Stimulated activated CD4-positive, alpha-beta T cell treated with anti-CD3 and anti-CD28 coated beads, Interleukin-15, amount 100 ng/mL, for 48 hours (primary cell): ENCODE measurements at places on chromosomes 5 and 9.

- no peak for DNase-seq
Observed at GRCh38 chr5:112560371-112560770, 141.3 kb upstream of the EPB41L4A start.

- DNase-seq: no peak
Observed at GRCh38 chr9:25990376-25990775, 312.1 kb upstream of the TUSC1 start.

- no peak for DNase-seq
Observed at GRCh38 chr9:83355729-83356151, 182.5 kb downstream of the FRMD3 start.

DNA sequence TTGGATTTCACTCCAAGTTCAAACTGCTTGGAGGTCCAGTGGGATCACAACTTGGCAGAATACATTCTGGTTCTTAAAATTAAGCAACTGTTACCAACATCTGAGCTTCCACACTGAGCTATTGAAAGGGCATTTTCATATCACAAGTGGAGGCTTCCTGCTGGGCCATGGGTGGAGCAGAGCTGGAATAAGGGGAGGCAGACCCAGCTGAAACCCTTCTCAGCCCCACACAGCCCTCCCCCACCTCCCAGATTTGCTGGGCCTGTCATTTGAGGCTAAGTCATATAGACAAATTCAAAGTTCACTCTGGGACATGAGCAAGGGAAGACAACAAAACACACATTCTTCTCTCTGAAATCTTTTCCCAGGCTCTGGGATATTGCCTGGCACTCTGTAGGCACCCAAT, 79.9 kb downstream of the ACTL7B start:
- DNase-seq: no peak

DNA sequence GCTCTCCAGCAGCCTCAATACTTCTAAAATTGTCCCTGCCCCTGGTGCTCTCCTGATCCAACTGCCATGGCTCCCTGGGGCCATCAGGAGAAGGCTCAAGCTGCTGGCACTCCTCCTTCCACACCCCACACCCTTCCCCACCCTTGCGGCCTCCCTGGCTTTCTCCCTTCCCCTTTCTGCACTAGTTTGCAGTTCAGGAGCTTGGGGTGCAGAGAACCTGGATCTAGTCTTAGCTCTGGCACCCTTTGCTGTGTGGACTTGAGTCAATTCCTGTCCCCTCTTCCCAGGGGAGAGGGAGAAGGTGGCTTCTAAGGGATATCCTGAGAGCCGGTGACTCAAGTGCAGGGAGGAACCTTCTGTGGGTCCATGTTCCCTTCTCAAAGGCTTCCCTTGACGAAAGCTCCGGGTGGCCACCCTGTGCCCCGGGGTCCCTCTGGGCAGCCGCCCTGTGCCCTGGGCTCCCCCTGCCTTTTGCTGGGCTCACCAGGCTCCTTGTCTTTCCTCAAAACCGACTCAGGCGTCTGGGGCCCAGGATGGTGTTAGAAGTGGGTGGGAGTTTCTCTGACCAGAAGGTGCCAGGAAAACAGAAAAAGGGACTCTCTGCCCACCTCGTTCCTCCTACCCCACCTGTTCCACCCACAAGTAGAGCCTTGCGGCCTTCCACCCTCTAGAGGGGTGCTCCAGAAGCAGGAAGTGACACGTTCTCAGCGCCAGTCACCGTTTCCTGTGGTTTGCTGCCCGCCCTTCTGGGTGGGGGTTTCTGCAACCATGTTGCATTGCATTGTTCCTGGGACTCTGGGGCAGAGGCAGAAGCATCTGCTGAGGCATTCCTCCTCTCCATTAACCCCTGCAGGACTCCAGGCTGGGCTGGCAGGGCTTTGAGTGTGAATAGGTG, 15.0 kb downstream of the GLIPR2 start:
- peak; percentile 76 for DNase-seq

DNA sequence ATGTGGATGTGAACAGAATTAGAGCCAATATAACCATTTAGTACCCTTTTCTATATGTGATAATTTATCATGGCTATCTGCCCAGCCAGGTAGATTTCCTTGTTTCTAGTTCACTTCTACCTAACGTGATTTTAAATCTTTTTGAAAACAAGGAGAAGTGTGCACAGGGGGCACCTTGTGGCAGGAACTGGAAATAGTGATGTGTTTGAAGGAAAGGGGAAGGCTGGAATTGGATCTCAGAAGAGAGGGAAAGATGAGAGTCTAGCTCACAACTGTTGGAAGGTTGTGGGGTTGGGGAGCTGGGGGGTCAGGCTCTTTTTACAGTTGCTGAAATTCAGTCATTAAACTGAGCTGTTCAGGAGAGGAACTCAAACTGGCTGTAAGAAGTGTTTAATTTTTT, 219.5 kb downstream of the KCTD16 start:
- no peak for DNase-seq

GRCh38 chr5:6732634-6733410, 19.6 kb downstream of the TENT4A start:
- no peak for DNase-seq

GRCh38 chr9:70260007-70260443, 1.2 kb downstream of the SMC5 start:
- no peak for DNase-seq

- DNase-seq: no peak
Observed at GRCh38 chr9:85898332-85898731, 42.6 kb upstream of the NAA35 start.

DNA sequence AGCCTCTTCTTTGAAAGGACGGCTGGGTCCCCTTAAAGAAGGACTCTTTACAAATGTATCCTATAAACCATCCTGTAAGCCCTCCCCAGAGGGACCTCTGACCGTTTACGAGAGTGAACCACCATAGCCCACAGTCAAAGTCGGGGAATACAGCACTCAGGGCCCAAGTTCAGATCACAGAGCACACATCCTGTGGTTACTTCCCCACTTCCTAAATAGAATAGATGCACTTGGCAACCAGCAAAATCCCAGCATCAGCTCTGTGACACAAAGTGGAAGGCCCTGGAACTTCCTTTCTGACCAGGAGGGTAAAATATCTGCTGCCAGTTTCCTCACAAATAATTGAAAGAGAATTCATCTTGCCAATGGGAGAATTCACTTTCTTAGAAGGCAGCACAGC, 6.9 kb upstream of the IGFBPL1 start:
- DNase-seq: no peak

GRCh38 chr5:73820326-73820725, 194.3 kb downstream of the ARHGEF28 start:
- no peak for DNase-seq

GRCh38 chr5:172420235-172420939, 33.9 kb downstream of the SH3PXD2B start:
- DNase-seq: no peak

- DNase-seq: no peak
Observed at GRCh38 chr5:6568383-6568782, 64.5 kb downstream of the NSUN2 start.

DNA sequence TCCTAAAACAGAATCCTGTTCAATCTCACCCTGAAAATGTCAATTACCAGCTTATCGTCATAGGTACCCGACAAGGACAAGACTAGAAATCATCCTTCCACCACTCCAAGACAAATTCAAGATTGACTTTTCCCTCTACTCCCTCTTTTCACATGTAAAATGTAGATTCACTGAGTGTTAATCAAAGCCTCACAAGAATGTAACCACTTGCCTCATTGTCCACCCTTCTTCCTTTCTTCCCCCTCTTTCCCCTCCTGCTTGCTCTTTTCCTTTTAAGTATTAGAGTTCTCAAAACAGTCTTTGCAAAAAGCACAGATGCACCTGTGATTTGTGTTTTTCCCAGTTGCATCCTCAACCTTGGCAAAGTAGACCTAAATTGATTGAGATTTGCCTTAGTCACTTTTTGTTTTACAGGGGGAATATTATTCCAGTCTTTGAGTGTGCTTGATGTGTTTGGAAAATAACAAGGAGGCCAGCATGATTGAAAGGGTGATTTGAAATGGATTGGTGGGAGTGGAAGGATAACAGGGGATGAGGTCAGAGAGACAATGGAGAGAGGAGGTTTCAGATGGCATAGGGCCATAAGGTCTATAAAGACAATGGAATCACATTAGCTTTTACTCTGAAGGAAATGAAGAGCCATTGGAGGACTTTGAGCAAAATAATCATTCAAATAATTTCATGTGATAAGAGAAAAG, 231.3 kb upstream of the TYRP1 start:
- DNase-seq: no peak

DNA sequence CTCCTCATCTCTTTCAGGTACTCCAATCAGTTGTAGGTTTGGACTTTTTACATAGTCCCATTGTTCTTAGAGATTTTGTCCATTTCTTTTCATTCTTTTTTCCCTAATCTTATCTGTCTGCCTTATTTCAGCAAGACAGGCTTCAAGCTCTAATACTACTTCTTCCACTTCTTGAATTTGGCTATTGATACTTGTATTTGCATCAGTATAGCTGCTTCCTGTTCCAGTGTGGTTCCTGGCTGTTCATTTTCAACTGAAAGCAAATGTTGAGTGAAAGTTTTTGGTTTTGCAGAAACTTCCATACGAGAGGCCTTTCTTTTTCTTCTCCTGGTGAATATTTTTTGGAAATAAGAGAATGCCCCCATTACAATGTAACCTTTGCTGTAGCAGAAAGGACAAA, 12.0 kb upstream of the IFNA1 start:
- no peak for DNase-seq

DNA sequence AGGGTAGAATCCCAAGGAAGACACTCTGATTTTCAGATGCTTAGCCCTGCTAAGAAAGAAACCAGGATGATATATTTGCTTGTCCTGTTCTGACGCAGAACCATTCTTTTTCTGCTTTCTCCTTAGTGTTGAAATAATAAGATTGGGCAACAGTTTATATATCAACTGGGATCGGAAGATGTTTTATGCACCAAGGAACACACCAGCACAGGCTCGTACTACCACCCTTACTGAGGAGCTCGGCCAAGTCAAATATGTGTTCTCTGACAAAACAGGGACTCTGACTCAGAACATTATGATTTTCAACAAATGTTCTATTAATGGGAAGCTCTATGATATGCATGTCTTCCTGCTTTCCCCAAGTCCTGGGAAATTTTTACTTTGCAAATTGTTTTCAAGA, 19.0 kb upstream of the RUSC2 start:
- DNase-seq: no peak

DNA sequence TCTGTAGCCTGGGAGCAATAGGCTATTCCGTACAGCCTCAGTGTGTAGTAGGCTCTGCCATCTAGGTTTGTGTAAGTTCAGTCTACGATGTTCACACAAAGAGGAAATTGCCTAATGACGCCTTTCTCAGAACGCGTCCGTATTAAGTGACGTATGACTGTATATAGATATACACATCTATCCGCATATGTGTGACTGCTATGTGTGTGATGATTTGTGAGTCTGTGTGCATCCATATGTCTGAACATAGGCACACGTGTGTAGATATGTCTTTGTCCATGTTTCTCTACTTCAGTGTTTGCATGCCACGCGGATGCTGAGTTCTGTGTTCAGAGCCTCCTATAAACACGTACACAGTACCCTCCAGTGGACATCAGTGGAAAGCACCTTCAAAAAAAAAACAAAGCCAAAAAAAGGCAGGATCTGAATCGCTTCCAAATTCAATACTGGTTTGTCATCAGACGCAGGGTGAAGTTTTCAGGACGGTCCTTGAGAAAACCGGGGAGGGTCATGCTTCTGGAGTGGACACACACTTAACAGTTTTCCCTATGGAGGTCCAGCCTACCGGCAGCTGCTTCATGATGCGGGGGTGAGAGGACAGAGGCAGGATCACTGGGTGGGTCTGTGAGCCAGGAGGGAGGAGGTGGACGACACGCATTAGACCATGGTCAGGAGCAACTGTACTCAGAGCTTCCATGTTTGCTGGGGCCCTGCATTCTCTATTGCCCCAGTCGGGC, 29.5 kb upstream of the ALDH1B1 start:
- peak; percentile 10 for DNase-seq

GRCh38 chr5:16037121-16037845, 142.3 kb downstream of the MARCHF11 start:
- DNase-seq: no peak
